ENCODE measurements at places on chromosomes 16 and 17.

DNA sequence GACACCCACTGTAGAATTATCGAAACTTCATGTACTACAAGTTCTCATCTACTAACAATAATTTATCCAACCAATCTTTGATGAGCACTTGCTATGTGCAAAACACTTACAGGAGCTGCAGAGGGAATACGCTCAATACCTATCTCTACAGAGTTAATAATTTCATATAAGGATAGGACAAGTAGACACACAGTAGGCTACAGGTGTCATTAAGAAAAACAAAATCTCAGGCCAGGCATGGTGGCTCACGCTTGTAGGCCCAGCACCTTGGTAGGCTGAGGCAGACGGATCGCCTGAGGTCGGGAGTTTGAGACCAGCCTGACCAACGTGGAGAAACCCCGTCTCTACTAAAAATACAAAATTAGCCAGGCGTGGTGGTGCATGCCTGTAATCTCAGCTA, 91.3 kb upstream of the PLEKHM1 start:
- DNase-seq, result no peak

DNA sequence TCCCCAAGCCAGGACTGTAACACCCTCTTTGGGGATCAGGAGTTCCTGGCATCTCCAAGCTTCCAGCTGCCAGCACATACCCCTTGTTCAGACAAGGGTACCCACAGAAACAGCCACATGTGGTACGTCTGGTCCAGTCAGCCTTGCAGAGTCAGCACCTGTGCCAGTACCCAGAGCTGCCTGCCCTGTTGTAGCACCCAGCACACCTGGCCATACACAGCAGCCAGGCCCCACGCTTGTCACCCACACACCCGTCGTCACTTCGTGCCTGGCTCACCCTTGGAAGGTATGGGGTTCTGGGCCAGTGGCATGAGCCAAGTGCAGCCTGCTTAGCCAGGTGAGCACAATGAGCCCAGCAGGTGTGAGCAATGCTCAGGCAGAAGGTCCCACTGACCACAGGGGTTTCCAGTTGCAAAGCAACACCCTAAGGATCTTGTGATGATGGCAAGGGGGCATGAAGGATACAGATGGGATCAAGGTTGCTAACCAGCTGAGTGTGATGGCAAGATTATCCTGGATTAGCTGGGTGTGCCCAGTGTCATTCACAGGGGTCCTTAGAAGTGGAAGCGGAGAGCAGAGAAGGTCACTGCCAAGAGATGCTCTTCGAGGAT, 202.3 kb downstream of the CPPED1 start:
- no peak for DNase-seq

DNA sequence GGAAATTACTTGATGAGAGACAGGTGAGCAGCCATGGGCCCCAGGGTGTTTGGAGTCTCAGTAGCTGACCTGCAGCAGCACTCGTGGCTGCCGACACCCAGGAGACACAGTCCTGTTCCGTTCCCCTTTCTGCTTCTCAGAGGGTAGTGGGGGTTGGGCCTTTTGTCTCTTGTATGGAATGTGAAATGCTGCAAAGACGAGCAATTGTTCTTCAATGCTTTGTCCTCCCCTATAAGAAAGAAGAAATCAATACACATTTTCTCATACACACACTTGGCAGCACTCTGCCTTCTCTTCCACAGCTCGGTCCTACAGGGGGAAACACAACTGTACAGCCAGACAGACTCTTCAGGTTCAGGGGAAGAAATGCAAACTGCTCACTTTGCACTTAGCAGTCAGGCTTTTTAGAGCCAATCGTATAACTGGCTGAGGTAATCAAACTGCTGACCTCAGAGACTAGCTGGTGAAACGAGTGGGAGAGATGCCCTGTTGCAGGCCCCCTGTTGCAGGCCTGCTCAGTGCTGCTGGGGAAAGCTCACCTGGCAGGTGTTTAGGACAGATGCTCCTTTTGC, 96.7 kb downstream of the AATF start:
- no peak for DNase-seq

- peak; percentile 46 for DNase-seq
Measured at GRCh38 chr16:85056211-85056748, 28.7 kb downstream of the KIAA0513 start.

DNA sequence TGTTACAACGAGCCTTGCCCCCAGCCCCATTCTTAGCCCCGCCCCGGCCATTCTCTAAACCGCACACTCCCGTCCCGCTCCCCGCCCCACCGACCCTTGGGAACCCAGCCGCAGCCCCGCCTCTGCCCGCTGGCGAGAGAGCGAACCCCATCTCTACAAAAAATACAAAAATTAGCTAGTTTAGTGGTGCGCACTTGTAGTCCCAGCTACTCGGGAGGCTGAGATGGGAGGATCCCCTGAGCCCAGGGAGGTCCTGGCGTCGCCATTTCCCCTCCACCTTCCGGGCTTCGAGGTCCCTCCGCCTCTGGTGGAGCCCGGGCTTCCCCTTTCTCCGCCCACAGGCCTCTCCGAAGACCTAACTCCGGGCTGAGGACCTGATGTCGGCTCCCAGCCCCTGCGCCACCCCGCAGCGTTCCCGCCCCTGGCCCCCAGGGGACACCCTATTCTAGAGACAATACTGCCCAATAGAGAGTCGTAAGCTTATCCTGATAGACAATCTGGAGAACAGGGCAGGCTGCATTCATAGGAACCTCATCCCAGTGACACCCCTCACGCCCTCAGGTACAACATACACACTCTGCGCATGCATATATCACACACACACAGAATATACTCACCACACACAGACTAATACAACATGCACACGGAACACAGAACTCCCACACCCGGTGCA, 480 bp upstream of the PROCA1 start:
- DNase-seq, result no peak

GRCh38 chr16:86550281-86550680, 4.8 kb downstream of the MTHFSD start:
- DNase-seq, result no peak

GRCh38 chr17:21025451-21025850, 17.4 kb downstream of the USP22 start:
- DNase-seq, result peak; percentile 55

- no peak for DNase-seq
Measured at GRCh38 chr16:49931266-49931665, 75.4 kb upstream of the ZNF423 start.

DNA sequence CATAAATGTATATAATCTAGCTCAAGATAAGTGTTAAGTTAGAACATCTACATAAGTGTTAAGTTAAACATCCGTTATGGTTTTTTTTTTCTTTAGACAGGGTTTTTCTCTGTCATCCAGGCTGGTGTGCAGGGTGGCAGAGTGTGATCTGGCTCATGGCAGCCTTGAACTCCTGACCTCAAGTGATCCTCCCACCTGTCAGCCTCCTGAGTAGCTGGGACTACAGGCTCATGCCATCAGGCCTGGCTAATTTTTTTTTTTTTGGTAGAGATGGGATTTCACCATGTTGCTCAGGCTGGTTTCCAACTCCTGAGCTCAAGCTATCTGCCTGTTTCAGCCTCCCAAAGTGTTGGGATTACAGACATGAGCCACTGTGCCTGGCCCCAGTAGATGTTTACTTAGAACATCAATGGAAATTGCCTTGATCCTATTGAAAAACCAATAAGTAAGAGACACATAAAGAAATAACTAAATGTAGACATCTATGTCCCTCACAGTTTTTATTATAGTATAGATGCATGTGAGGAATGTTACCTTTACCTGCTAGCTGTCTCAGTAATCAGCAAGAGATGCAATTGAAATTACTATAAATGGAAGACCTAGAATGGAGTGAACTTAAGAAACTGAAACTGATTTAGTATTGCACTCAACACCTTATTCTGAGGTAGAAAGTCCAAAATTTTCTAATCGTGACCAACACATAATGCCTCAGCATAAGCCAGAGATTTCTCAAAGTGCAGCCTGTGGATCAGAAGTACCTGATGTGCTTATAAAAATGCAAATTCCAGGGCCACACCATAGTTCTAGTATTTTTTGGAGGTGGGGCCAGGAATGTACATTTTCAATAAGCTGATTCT, 5.5 kb upstream of the FAM20A start:
- no peak for DNase-seq

DNA sequence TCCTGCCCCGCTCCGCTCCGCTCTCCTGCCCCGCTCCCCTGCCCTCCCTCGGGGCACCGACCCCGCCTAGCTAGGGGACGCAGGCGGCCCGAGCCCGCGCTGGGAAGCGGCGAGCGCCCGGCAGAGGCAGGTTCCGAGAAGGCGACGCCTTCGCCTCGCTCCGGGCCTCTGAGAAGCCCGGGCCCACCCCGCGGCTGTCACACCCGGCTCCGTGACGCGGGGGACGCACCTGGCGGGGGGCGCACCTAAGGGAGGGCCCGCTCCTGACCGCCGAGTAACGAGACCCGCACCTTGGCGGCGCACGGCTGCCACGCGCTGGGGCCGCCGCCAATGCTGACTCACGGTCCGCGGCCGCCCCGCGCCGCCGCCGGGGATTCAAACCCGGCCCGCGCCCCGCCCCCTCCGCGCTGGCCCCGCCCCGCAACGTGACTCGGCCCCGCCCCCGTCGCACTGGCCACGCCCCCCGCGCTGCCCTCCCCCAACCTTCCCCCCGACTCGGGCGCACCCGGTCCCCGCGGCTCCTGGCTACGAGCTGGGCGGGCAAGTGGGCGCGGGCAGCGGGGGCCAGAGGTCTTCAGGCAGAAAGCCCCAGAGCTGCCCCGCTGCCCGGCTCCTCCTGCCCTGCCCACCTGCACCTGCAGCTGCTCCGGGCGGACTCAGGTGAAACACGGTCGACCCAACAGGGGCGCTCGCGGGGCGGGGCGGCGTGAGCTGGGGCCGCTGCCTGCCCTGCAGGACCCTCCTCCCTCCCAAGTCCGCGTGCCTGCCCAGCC, 27.8 kb downstream of the GNPTG start:
- DNase-seq, result peak; percentile 88

GRCh38 chr17:49157784-49158183, 25.2 kb downstream of the B4GALNT2 start:
- DNase-seq, result peak; percentile 22

DNA sequence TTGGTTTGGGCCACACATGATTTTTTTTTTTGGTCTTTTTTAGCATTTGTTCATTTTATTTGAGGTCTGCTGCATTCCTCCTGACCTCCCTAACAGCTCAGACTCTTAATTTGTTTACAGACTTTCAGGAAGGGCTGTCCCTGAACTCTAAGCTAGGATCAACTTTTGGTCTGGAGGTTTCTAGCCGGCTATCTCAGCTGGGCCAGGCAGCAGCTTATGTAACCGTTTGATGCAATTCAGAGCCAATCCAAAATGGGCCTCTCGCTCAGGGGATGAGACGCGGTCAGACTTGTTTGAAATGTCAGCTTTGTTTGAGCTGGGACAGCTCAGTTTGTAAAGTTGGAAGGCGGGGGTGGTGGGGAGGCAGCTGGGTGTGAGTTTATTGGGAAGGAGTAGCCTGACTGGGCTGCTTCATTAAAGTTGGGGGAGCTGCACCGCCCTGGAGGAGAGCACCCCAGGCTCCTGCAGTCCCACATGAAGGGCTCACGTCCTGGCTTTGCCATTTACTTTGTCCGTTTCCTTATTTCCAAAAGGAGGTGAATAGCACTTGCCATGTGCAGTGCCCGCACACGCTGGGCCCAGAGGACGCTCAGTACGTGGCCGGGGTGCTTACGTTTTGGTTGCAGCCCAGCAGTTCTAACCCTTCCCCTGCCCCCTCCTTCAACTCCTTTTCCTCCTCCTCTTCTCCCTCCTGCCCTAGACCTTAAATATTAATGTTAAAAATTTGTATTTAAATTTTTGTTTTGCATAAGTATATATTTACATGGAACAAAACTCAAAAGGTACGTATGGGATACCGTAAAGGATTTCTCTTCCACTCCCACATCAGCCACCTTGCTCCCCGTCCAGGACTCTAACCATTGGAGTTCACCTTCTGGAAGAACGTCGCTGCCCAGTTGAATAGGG, 121.2 kb downstream of the SNX29 start:
- peak; percentile 34 for DNase-seq

GRCh38 chr16:72049110-72049509, 5.2 kb upstream of the HP start:
- no peak for DNase-seq

DNA sequence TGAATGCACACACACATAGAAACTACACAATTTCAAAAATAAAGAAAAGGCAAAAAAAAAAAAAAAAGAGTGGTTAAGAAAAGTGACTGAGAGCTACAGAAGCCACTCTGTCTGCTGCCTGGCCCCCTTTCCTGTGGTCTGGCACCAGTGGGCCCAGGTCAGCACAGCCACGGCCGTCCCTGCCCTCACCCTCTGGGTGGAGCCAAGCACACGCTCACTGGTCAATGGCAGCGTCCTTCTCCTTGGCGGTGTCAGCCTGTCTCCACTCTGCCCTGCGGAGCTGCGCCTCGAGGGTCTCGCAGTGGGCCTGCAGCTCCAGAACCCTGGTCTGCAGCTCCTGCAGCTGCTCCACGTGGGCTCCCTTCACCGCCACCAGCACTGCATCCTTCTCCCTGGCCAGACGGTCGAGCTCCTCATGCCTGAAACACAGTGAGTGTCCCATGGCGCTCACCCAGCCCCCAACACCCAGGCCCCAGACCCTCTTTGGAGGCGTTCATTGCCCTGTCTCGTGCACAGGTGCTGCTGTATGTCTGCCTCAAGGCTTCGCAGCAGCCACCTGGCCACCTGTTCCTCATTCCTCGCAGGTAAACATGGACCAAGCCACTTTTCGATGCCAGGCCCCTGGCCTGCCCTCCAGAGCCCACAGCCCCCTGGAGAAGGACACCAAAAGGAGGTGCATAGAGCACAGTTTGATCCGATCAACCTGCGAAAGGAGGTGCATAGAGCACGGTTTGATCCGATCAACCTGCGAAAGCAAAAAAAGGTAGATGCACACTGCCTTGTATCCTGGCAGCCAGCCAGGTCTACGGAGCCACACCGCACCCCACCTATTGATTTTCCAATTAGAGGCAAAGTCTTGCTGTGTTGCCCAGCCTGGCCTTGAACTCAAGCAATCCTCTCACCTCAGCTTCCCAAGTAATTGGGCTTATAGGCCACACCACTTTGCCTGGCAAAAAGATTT, 24.4 kb downstream of the CCDC57 start:
- no peak for DNase-seq

DNA sequence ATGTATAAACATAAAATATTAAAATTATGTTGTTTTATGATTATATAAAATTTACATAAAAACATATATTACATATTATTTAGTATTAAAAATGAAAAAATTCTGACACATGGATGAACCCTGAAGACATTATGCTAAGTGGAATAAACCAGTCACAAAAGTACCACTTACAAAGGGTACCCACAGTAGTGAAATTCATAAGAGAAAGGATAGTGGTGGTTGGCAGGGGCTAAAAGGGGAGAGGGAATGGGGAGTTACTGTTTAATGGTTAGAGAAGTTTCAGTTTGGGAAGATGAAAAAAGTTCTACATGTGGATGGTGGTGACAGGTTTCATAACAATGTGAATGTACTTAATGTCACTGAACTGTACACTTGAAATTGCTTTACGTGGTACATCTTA, 41.4 kb downstream of the FBXL20 start:
- DNase-seq, result no peak

DNA sequence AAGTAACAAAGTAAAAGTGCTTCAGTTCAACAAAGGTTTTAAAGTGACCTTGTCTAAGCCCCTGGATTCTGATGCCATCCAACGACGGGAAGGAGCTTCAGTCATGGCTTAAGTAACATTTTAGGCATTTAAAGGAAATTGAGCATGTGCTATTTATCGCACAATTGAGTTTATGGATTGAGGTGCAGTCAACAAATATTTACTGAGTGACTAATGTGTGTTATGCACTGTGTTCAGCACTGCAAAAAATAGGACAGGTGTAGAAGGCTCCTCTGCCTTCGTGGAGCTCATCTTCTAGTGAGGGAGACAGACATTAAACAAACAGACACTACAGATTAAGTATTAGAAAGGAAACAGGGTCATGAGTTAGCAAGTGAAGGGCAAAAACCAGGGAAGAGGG, 12.5 kb downstream of the TMIGD1 start:
- DNase-seq, result no peak

Data from GM23248 (cell line).